Activated T-cell treated with anti-CD3 and anti-CD28 coated beads for 1 hour (primary cell): ENCODE measurements at places on chromosomes 16 and 17.

DNA sequence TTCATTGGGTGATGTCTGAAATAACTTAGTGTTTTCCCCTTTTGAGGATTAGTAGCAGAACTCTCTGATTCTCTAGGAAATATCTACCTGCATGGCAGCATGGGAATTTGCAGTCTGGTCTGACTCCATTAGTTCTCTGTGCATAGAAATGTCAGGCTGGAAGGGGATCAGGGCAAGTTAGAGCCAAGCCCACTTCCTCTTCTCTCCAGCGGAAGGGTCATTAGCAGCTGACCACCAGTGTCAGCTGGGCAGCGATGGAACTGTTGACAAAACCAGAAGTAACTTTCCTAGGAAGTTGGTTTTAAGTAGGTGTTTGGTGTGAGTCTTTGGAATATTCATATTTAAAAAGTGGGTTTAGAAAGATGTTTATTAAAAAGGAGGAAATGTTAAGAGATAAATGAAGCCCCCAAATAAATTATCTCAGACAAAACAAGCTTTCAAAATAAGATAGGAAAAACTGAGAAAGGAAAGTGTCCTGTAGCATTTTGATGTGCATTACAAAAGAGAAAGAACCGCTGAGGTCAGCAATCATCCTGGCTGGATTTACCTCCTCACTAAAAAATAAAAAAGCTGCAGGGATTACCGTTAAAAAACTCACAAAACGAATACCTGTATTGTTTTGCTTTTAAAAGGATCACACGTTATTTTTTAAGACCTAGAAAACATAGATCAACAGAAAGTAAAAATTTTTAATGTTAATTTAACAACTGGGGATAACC lies 32.4 kb upstream of the MMD start:
- DNase-seq: no peak

DNA sequence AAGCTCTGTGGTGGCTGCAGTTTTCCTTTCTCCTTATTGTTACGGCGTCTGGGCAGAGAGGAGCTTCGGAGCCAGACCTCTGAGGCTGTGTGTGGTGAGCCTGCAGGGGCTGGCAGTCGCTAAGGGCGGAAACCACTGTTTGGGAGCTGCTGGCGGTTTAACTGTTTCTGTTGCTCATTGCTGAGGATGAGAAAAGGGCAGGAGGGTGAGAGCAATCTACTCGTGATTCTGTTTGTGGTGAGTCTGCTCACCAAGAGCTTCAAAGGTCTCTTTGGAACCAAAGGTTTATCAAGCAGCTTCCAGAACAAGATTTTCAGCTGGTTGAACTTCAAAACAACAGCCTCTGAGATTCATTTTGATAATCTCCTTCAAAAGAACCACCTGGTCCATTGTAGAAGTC lies 143.9 kb downstream of the ANKFN1 start:
- no peak for DNase-seq

GRCh38 chr17:63482509-63482908 lies 5.6 kb downstream of the ACE start:
- DNase-seq: no peak

DNA sequence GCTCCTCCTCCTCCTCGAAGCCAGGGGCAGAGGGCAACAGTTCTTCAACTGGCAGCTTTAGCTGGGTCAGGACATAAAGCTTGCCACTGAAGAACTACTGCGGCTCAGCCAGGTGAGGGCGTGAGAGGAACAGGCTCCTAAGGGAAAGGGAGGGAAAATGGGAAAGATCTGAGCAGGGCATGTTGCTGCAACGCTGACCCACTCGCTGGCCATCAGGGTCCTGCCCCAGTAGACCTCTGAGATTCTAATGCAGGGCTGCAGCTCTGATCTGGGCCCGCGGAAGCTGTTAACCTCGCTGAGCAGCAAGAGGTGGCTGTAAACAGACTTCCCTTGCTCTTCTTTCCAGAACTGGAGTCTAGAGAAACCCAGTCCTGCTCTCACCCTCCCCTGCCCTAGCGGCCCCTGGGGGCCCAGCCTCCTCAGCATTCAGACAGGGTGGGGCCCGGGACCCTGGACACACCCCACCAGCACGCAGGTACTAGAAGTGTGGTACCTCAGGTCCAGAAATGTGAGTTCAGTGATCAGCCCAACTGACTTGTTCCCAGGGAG lies 3.8 kb upstream of the TLCD2 start:
- DNase-seq: no peak

- no peak for DNase-seq
Observed at GRCh38 chr16:66334853-66335574, 31.5 kb upstream of the CDH5 start.

GRCh38 chr17:76008630-76009425 lies 8.2 kb downstream of the CDK3 start:
- no peak for DNase-seq

DNA sequence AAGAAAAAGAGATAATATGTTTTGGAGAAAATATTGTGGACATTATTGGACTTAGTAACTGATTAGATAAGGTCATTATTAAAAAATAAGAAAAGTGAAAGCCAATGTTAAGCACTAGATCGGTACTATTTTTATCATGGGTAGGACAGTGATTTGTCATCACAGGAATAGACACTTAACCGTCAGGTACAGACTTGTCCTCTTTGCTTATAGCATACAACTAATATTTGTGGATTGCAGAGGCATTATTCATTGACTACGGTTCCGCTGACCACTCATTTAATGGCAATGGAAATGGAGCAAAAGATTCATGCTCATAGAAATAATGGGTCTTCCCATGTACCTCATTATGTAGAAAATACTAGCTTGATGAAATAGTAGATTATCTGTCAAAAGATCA lies 596.3 kb upstream of the CA10 start:
- DNase-seq: no peak

- no peak for DNase-seq
Observed at GRCh38 chr17:15157051-15157450, 108.1 kb downstream of the PMP22 start.

GRCh38 chr16:82833378-82833993 lies 206.7 kb downstream of the CDH13 start:
- no peak for DNase-seq

GRCh38 chr16:81752225-81752875 lies 26.7 kb upstream of the PLCG2 start:
- DNase-seq: no peak

- no peak for DNase-seq
Observed at GRCh38 chr17:82390860-82391435, 19.4 kb downstream of the UTS2R start.

- no peak for DNase-seq
Observed at GRCh38 chr17:17835415-17836249, 1.2 kb downstream of the SREBF1 start.

DNA sequence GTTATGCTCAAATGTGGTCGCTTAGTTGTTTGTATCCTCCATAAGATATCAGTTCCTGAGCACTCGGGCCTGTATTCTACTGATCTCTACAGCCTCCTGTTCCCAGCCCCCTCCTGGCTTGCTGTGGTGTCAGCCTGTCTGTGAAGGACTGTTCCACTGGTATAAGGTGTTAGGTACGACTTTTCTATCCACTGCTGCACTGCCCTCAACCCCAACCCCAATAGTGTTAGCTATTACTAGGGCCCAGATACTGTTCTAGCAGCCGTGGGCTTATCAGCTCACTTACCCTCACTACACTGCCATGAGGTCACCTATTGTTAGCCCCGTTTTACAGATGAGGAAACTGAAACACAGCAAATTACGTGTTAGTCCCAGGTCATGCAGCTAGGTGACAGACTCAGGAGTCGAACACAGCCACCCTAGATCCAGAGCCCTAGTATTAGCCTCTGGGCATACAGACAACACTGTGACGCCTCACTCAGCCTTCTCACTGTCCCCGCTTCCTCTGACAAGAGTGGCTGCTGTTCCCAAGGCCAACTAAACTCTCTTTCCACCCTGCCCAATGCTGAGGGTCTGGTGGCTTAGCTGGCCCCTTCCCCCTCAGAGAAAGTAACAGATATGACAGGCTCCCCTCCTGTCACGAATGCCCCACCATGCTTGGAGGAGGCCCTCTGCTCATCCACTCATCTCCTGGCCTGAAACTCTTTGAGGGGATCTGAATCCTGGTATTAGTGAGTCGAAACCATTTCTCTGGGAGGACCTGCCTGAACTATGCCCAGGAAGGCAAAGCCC lies 25.6 kb upstream of the ZNF652 start:
- DNase-seq: no peak

- peak; percentile 38 for DNase-seq
Observed at GRCh38 chr17:17391668-17392370, 85.0 kb upstream of the MED9 start.

DNA sequence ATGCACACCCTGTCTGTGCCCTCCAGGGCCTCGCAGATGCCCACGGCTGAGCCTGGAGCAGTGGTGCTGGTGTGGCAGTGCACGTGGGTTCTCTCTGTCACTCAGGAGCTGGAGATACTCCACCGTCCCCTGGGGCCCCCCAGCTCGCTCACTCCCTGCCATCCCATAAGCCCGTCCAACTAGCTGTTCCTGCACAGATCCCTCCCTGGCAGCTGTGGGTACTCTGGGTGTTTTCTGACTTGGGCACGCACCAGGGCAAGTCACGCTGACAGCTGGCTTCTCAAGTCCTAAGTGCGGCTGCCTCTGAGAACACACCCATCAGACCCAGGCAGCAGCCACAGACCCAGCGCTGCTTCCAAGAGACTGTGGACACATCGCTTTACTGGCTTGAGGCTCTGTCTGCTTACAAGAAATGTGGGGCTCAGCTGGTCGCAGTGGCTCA lies 25.4 kb upstream of the ITGB4 start:
- DNase-seq: no peak

- no peak for DNase-seq
Observed at GRCh38 chr17:42991471-42991870, 6.7 kb upstream of the RPL27 start.

GRCh38 chr16:86509759-86510464 lies 415 bp upstream of the FOXF1 start:
- no peak for DNase-seq

- no peak for DNase-seq
Observed at GRCh38 chr17:39114723-39115122, 36.7 kb downstream of the PLXDC1 start.

- no peak for DNase-seq
Observed at GRCh38 chr16:89902980-89903379, 15.7 kb upstream of the MC1R start.

- no peak for DNase-seq
Observed at GRCh38 chr17:43740541-43740940, 18.1 kb downstream of the SOST start.

GRCh38 chr17:34847938-34848337 lies 113.3 kb downstream of the CCT6B start:
- DNase-seq: no peak

GRCh38 chr17:48139944-48140343 lies 32.4 kb downstream of the SNX11 start:
- DNase-seq: no peak

DNA sequence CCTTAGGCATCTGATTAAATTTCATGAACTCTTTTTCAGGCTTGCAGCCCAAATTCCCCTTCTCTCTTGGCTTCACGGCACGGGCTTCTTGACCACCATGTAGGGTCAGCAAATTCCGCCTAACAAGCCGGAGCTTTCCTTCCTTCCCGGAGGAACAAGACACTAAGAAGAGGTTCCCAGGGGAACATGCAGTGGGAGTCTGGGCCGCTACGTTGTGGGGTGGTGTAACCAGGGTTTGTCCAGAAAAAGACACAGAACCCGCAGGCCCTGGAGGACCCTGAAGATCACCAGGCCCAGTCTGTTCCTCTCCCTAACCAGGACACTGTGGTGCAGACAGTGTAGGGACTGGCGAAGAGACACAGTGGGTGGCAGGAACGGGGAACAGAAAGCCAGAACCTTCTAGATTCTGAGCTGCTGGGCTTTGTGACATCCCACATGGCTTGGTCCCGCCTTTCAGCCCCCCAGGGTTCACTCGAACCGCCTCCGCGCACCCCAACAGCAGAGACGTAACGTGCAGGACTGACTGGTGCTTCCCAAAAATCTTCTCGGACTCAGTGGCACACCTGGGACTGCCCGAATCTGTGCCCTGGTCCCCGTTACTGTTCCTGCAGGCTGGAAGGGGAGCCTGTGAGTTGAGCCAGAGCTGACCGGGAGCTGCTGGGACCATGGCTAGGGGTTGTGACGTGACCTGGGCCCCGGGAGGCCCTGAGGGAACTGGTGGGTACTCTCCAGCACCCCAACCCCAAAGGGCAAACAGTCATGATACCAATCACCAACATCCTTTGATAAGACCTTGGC lies 55.2 kb downstream of the TBC1D16 start:
- DNase-seq: no peak

DNA sequence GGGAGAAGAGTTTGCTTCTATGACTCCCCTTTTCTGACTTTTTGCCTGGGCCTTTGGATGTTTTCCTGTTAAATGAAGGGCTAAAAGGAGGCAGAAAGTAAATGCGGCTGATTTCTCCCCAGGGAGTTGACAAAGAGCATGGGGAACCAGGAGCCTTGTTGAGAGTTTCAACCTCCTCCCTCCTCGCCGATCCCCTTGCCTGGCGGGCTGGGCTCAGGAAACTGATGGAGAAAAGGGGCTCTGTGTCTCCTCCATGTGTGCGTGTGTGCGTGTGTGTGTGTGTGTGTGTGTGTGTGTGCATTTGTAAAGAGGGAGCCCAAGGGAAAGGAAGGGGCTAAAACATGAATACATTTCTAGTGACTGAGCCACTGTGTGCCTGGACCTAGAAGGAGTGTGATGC lies 94.5 kb downstream of the ZDHHC7 start:
- DNase-seq: no peak

- peak; percentile 4 for DNase-seq
Observed at GRCh38 chr17:40779181-40779909, 3.0 kb downstream of the KRT27 start.

- no peak for DNase-seq
Observed at GRCh38 chr16:88787579-88788314, 2.7 kb upstream of the PIEZO1 start.

- peak; percentile 59 for DNase-seq
Observed at GRCh38 chr17:27381007-27381501, 75.2 kb upstream of the KSR1 start.

GRCh38 chr16:83211711-83212110 lies 584.9 kb downstream of the CDH13 start:
- no peak for DNase-seq

DNA sequence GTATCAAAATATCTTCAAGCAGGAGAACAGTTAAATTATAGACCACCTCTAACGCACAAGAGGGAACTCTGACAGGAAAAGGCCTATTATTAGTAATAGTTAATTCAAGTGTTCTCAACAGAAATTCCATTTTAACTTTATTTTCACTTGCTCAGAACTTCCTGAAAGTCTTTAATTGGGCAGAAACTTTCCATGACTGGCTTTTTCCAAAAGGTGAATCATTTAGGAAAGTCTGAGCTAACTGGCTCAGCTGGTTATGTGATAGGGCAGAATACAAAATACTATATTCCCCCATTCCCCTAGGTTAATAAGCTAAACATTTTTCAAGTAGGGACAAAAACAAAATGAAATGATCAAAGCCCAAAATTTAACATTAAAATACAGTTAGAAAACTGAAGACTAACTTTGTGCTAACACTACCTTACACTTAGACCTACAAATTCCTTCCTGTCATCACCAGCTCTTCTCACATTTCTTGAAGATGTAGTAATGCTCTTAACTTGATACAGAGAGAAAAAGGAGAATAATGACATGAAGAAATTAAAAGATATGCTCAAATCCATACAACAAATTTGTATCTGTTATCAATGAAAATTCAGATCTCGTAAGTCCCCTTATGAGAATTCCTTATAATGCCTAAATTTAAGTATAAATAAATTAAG lies 31.0 kb downstream of the CFDP1 start:
- no peak for DNase-seq

- DNase-seq: no peak
Observed at GRCh38 chr16:55146966-55147365, 177.0 kb upstream of the IRX6 start.
